ENCODE measurements at places on chromosomes 7 and 10.

DNA sequence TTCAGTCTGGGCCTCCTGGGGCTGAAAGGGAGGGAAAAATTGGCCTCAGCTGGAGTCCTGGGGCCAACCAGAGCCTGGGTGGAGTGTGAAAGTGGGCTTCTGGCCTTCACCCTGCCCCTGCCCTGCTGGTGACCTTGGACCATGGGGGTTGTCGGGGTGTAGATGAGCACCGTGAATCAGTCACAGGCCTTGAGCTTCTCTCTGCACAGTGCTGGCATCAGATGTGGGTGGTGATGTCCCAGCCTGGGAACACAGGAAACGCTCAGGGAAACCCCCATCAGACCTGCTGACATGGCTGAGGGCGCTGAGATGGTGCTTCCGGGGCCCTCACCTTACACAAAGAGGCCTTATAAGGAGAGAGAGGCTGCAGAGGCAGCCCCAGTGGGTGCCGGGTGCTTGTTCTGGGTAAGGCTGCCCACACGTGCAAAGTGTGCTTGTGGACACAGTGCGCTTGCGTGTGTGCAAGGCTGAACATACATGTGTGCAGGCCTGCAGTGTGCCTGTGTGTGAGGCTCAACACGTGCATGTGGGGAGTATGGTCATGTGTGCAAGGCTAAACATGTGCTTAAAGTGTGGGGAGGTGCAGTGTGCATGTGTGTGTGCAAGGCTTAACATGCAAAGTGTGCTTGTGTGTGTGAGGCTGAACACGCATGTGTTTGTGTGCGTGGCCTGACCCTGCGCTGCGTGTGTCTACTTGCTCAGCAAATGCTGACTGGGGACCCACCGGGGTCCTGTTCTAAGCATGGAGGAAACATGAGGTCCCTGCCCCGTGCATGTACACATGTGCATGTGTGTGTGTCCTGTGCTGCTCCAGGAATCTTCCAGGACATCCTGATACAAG lies 6.5 kb downstream of the ARPC1B start:
- no peak for DNase-seq

DNA sequence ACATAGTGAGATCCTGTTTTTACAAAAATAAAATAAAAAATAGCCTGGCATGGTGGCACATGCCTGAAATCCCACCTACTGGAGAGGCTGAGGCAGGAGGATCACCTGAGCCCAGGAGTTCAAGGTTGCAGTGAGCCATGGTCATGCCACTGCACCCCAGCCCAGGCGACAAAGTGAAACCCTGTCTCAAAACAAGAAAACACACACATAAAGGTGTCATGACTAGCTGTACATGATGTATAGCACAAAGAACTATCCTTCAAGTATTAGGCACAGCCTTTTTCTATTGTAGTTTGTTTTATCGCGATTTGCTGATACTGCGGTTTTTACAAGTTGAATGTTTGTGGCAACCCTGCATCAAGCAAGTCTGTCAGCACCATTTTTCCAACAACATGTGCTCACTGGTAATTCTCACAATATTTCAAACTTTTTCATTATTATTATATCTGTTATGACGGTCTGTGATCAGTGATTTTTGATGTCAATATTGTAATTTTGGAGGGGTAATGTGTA lies 11.5 kb upstream of the SNX13 start:
- no peak for DNase-seq

DNA sequence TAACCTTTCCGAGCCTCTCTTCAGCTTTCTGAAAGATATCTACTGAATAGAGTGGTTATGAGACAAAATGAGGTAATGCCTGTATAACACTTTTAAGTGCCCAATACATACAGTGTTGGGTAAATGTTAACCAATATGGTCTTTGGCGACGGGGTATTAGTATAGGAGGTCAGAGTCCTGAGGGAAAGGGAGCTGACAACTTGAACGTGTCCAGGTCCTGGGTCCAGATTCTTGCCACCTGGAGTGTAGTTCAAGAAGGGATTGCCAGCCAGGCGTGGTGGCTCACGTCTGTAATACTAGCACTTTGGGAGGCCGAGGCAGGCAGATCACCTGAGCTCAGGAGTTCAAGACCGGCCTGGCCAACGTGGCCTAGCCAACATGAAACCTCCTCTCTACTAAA lies 76.0 kb downstream of the ZFAND4 start:
- DNase-seq, result no peak

DNA sequence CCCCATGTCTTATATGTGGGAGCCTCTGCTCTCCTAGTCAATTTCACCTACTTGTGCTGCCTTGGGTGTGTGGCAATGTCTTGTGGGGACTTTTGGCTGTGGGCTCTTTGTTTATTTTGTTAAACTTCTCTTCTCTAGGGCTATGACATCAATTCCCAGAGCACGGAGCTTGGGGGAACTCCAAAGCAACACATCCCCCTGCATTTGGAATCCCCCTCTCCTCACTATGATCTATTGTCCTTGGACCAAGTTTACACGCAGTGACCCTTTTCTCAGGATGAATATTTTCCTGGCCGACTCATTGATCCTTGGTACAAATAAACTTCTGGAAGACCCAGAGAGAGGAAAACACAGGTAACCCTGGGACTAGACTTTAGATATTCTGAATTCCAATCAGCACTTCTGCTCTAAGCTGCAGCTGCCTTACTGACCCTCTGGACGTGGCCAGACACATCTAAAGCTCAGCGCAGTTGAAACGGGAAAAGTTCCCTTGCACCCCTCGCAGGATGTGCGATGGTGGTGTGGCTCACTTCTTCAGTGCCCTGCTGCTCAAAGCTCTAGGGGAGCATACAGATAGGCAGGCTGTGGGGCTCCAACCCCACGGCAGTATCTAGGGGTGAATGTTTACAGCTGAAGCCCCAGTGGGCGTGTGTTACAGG lies 110.8 kb downstream of the TMEM178B start:
- no peak for DNase-seq

DNA sequence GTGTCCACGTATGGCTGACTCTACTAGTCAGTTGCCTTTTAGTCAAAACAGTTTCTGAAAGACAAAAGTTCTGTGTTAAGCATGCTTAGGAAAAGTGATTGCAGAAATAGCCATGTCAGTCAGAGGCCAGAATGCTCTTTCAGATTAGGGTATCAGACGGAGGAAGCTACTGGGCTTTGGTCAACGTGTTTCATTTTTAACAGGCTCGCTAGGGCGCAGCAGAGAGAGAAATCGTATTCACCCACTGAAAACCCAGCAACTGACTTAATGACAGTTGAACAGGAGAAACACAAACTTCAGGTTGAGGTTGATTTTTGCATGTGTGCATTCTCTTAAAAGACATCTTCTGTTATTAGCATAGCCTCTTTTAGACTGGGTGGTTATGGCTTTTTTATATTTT lies 322.6 kb upstream of the KIAA1217 start:
- DNase-seq, result no peak

DNA sequence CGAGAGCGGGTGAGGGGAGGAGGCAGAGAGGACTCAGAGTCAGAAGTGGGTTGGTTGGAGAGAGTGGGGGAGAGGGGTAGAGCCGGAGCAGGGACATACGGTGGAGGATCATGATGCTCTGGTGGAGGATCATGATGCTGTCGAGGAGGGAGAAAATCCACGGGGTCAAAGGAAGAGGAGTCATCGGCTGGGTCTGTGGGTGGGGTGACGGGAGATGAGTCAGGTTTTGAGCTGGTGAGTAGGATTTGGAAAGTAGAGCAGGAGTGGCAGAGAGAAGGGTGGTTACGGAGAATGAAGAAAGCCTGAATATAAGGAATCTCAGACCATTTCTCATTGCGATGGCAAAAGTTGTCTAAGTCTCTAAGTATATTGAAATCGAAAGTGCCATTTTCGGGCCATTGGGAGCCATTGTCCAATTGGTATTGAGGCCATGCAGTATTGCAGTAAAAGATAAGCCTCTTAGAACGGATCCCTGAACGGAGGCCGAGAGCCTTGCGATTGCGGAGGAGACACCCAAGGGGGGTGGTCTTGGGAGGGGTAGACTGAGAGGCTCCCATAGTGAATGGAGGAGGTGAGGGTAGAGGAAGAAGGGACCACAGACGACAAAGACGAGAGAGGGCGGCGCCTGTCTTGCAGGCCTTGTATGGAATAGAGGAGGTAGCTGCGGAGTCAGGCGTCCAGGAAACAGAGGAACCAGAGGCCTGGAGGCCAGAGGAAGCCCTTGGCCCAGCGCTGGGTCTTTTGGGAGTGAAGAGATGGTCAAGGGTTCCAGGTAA lies 23.8 kb downstream of the SCIN start:
- DNase-seq, result no peak

GRCh38 chr7:53119514-53119941 lies 84.1 kb downstream of the POM121L12 start:
- DNase-seq, result no peak

DNA sequence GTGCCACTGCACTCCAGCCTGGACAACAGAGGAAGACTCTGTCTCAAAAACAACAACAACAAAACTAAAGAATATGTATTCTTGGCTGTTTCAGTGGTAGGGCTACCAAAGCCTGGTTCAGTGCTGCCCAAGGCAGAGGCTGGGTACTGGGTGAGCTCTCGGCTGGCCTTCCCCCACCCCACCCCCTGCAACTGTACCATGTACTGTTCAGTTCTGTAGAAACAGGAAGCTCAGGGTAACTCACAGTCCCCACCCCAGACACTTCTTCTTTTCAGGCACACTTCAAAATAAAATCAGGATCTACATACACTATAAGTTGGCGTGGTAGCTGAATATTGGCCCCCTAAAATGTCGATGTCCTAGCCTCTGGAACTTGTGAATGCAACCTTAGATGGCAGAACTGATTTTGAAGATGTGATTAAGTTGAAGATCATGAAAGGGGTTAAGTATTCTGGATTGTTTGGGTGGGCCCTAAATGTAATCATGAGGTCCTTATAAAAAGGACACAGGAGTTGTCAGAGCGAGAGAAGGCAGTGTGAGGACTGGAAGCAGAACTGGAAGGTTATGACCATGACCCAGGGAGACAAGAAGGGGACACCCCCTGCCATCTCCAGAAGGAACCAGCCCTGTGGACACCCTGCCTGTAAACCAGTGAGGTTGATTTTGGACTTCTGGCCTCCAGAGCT lies 31.2 kb downstream of the TBXAS1 start:
- no peak for DNase-seq

GRCh38 chr7:12554351-12554750 lies 16.2 kb upstream of the SCIN start:
- no peak for DNase-seq

DNA sequence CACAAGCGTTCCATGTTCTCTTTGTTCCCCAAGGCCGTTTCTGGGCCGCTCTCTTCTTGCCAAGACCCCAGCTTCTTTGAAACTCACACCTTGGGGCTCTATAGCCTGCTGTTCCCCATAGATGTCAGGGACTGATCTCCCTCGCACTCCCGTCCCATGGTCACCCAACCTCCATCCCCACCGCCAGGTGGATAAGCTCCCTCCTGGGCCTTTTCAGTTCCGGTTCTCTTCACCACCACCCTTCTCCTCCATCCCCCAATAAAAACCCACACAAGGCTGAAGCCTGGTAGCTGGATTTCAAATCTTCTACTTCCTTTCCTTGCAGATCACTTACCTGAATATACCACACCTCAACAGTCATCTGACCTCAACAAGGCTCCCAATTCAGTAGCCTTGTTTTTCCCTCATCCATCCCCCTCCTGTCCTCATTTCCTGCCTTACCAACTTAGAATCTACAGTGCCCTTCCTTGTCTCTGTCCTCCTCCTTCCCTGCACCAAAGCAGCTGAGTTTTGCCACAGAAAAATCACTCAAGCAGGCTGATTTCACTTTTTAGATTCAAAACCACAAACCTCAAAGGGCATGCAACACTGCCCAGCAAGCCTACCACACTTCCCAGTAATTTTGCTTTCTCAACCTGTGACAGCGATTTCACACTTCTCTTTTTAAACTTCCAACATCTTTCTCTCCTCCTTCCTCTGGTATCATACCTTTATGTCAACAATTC lies 7.7 kb downstream of the SLC37A3 start:
- DNase-seq, result no peak

GRCh38 chr10:87867453-87867852 lies 4.0 kb downstream of the PTEN start:
- DNase-seq, result no peak

GRCh38 chr7:65938336-65938895 lies 43.6 kb downstream of the GUSB start:
- DNase-seq, result no peak

- DNase-seq, result no peak
These were observed 242.6 kb downstream of the PHF14 start for GRCh38 chr7:11216276-11216675.

GRCh38 chr7:93861325-93861949 lies 29.1 kb downstream of the TFPI2 start:
- no peak for DNase-seq

DNA sequence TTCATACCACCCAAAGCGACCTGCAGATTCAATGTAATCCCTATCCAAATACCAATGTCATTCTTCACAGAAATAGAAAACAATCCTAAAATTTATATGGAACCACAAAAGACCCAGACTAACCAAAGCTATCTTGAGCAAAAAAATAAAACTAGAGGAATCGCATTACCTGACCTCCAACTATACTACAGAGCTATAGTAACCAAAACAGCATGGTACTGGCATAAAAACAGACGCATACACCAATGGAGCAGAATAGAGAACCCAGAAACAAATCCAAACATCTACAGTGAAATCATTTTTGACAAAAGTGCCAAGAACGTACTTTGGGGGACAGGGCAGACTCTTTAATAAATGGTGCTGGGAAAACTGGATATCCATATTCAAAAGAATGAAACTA lies 16.9 kb upstream of the CUL1 start:
- no peak for DNase-seq

DNA sequence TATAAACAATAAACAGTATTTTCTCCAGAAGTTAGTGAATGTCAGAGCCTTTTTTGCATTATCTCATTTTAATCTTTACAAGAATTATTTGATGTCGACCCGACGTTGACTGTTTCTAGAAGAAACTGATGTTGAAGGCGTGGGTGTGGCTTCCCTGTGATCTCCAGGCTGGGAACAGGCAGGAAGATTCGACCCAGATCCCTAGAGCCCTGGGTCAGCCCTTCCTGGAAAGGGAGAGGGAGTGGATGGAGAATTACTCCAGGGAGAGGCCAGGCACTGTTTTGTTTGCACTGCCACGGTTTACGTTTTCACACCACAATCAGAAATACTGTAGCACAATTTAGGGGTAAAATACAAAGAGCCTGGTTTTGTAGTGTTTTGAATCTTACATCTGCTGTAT lies 133.1 kb downstream of the ADARB2 start:
- DNase-seq, result no peak

DNA sequence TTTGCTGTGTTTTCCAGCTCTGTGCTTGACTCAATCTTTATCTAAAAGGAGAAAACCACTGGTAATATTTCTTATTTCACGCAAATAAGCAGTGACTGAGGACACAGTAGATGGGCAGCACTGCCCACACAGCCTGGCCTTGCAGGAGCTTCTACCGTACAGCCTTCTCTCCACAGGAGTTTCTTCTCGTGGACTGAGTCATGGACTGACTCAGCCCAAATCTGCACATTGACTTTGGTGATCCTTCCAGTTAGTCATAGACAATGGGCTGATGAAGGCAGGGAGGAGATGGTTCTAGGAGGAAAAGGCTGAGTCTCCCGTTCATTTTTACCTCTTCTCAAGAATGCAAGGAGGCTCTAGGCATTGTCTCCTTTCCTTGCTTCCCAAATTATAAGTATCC lies 200.7 kb downstream of the RAPGEF5 start:
- no peak for DNase-seq
